ENCODE measurements at places on chromosomes 16 and 17. TPM values are rescaled to one million over a fixed set of nuclear protein-coding genes. Genes with fewer than 3 reads are reported as not detected.

- H3K27me3 ChIP-seq, result peaks cover 98% of the 10 kb centered on the region
- no peak for DNase-seq
- H3K4me1 ChIP-seq, result peaks cover 22% of the 10 kb centered on the region
- H3K36me3 ChIP-seq, result no peaks in the 10 kb centered on the region
- H3K27ac ChIP-seq, result no peak overlapping the region
Measured at GRCh38 chr17:49971848-49972485, 3.0 kb downstream of the DLX4 start.

GRCh38 chr16:5005916-5006315 lies 27.8 kb downstream of the NAGPA start:
- H3K27ac ChIP-seq, result no peak overlapping the region
- no peak for DNase-seq
- no peaks in the 10 kb centered on the region for H3K4me1 ChIP-seq
- H3K4me3 ChIP-seq, result no peak overlapping the region
- H3K36me3 ChIP-seq, result no peaks in the 10 kb centered on the region

- DNase-seq, result no peak
- no peak overlapping the region for H3K4me3 ChIP-seq
- no peaks in the 10 kb centered on the region for H3K27me3 ChIP-seq
- H3K36me3 ChIP-seq, result no peaks in the 10 kb centered on the region
- no peak overlapping the region for H3K27ac ChIP-seq
- no peaks in the 10 kb centered on the region for H3K4me1 ChIP-seq
Measured at GRCh38 chr17:57685499-57686132, 59.5 kb downstream of the CCDC182 start.

DNA sequence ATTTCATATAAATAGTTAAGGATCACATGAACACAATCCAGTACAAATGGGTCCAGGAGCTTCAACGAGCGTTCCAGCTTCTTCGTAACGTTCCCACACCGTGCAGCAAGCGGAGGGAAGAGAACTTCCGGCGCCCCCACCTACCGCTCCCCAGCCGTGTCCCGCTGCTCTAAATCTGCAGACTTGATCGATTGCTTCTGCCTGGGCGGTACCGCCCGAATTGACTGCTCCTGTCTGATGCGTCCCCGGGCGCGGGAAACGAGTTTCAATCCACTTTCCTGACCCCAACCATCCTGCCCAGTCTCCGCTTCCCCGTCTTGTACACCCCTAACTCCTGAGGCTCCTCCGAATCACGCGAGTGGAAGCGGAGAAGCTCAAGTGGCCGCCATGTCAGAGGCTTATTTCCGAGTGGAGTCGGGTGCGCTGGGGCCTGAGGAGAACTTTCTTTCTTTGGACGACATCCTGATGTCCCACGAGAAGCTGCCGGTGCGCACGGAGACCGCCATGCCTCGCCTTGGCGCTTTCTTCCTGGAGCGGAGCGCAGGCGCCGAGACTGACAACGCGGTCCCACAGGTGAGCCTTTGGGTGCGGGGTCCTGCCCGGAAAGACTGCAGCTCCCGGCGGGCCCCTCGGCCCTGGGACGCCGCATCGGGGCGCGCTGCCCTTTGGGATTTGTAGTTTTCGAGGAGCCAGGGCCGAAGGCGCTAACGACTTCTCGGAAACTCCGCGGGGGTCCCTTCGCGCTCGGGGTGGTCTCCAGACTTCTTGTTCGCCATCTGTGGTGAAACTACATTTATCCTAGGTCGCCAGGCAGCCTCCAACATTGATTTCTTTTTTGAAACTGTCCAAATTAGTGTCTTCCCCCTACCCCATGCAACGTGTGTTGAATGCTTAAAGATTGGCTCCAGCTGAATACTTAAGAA lies at the start of gene GINS3:
Gene GINS3 (plus strand): TSS at position 257 of the 923 bp plus-strand sequence. CDS start 131 bp downstream, at position 388.
- peak within 1 kb of the TSS; percentile 84 for H3K27ac ChIP-seq
- no peaks in the 10 kb centered on the region for H3K36me3 ChIP-seq
- H3K4me1 ChIP-seq, result peaks cover 19% of the 10 kb centered on the region
- peaks cover 4% of the 10 kb centered on the region for H3K27me3 ChIP-seq
- peak; percentile 95 for DNase-seq

DNA sequence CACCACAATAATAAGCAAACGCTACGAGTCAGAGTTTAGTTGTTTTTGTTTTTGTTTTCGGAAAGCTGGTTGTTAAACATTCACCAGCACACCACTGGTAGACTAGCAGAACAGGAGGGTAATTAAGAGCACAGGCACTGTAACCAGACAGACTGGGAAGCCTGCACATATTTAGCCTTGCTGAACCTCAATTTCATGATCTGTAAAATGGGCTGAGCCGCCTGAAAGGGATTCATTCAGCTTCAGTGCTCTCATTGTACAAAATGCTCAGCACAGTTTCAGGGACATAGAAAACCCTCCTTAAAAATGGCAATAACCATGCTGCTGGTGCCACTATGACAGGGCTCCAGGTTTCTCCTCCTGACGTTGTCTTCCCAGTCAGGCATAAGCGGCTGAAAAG lies 66.4 kb downstream of the TMEM114 start:
- no peaks in the 10 kb centered on the region for H3K36me3 ChIP-seq
- no peaks in the 10 kb centered on the region for H3K4me1 ChIP-seq
- DNase-seq, result no peak
- H3K4me3 ChIP-seq, result no peak overlapping the region
- no peak overlapping the region for H3K27ac ChIP-seq

- no peak overlapping the region for H3K4me3 ChIP-seq
- peak overlapping the region; percentile 41 for H3K27ac ChIP-seq
- H3K4me1 ChIP-seq, result no peaks in the 10 kb centered on the region
- H3K27me3 ChIP-seq, result no peaks in the 10 kb centered on the region
- no peaks in the 10 kb centered on the region for H3K36me3 ChIP-seq
- no peak for DNase-seq
Measured at GRCh38 chr16:57690782-57691471, 3.7 kb upstream of the DRC7 start.

DNA sequence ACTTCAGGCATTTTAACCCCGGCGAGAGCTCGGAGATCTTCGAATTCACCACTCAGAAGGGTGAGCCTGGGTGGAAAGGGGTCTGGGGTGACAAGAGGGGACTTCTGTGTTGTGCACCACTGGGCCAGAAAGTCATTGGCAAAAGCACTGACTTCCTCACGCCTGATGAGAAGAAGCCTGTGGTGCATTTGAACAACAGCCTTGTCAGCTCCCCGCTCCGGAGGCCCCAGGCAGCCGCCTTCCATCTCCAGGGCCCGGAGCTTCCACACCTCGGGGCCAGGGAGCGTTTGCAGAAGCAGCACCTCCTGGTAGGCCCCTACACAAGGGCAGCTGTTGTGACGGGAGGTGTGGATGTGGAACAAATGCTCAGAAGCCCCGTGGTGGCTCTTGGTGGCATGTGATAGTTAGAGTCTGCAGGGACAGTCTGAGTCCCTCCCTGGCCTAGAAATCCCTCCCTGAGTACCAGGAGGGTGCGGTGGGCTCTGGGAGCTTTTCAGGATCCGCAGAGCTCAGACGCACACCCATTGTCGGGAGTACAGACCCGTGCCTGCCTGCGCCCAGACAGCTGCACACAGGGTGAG lies 9.7 kb downstream of the CACNG1 start:
- H3K27ac ChIP-seq, result no peak overlapping the region
- DNase-seq, result no peak
- no peak overlapping the region for H3K4me3 ChIP-seq
- H3K36me3 ChIP-seq, result no peaks in the 10 kb centered on the region

DNA sequence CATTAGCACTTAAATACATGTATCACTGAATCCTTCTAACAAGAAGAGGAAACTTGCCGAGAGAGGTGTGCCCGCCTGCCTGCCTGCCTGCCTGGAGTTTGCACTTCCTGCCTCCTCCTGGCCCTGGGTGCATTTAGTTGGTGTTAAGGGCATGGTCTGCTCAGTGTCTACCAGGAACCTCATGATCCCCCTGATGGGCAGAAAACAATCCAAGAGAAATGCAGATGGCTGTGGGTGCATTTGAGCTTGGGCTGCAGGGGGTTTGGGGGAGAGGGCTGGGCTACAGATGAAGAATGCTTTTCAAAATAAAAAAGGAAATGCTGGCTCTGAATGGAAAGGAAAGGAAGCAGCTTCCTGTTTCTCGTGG lies 10.1 kb downstream of the KSR1 start:
- no peak for DNase-seq
- no peaks in the 10 kb centered on the region for H3K4me1 ChIP-seq
- H3K27ac ChIP-seq, result no peak overlapping the region
- H3K27me3 ChIP-seq, result no peaks in the 10 kb centered on the region

GRCh38 chr17:44782326-44782850 lies 23.6 kb downstream of the ADAM11 start:
- no peaks in the 10 kb centered on the region for H3K36me3 ChIP-seq
- peak overlapping the region; percentile 76 for H3K27ac ChIP-seq
- H3K4me3 ChIP-seq, result peak overlapping the region; percentile 34
- DNase-seq, result no peak

GRCh38 chr17:1946021-1946932 lies 78.9 kb downstream of the RTN4RL1 start:
- no peaks in the 10 kb centered on the region for H3K27me3 ChIP-seq
- no peak for DNase-seq
- no peak overlapping the region for H3K4me3 ChIP-seq
- no peaks in the 10 kb centered on the region for H3K36me3 ChIP-seq
- no peak overlapping the region for H3K27ac ChIP-seq

- H3K4me3 ChIP-seq, result no peak overlapping the region
- H3K36me3 ChIP-seq, result no peaks in the 10 kb centered on the region
- H3K27me3 ChIP-seq, result peaks cover 12% of the 10 kb centered on the region
- DNase-seq, result no peak
- no peak overlapping the region for H3K27ac ChIP-seq
- no peaks in the 10 kb centered on the region for H3K4me1 ChIP-seq
Measured at GRCh38 chr17:6306820-6307219, 128.1 kb downstream of the AIPL1 start.

- H3K27me3 ChIP-seq, result no peaks in the 10 kb centered on the region
- H3K4me3 ChIP-seq, result no peak overlapping the region
- no peaks in the 10 kb centered on the region for H3K36me3 ChIP-seq
- H3K27ac ChIP-seq, result no peak overlapping the region
Measured at GRCh38 chr17:75295201-75296158, 6.2 kb upstream of the SLC25A19 start.

DNA sequence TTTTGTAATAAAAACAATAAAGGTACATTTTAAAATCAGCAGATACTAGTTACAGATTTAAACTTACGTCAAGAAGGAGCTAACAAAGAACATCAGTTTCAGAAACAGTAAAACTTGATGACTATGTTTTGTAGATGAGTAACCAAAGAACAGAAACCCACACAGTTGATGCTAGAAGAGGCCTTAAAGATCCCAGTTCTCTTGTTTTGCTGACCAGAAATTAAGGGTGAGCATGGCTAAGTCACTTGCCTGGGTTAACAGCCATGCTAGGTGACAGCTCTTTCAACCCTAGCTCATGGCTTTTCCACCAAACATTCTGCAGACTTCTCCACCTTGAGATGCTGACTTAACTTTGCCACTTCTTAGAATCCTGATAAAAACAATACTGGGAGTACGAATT lies 26.4 kb downstream of the STX8 start:
- no peak for DNase-seq
- H3K27me3 ChIP-seq, result no peaks in the 10 kb centered on the region
- no peak overlapping the region for H3K27ac ChIP-seq
- H3K4me3 ChIP-seq, result no peak overlapping the region
- no peaks in the 10 kb centered on the region for H3K36me3 ChIP-seq

DNA sequence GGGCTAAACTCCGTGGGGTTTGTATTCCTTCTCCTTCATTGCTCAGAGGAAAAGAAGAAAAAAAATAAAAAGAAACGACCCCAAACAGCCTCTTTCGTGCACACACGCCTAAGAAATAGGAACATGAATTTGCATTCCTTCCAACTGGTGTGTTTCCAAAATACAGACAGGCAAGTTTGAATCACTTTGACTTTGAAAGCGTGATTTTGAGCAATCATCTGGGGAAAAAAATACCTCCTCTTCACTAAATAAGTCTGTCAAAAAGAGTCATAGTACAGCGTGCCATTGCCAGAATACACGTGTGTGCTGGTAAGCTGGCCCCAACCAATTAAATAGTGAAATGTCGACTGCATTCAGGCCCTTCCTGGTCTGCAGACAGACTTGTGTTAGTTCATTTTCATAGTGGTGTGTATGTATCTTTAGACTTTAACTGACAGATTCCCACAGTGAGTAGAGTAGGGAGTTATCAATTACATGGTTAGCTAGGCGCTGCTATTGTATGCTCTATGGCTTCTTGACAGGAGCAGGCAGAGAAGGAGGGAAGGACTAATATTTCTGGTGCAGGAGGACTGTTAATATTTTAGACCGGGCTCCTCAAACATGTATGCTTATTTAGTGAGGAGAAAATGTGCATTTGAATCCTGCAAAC lies 618.3 kb downstream of the MAF start:
- H3K27me3 ChIP-seq, result no peaks in the 10 kb centered on the region
- H3K27ac ChIP-seq, result no peak overlapping the region
- no peak for DNase-seq
- no peak overlapping the region for H3K4me3 ChIP-seq
- H3K4me1 ChIP-seq, result no peaks in the 10 kb centered on the region
- no peaks in the 10 kb centered on the region for H3K36me3 ChIP-seq

GRCh38 chr16:64696866-64697265 lies 425.0 kb downstream of the CDH11 start:
- H3K4me1 ChIP-seq, result no peaks in the 10 kb centered on the region
- H3K27ac ChIP-seq, result no peak overlapping the region
- no peaks in the 10 kb centered on the region for H3K36me3 ChIP-seq
- DNase-seq, result no peak
- H3K27me3 ChIP-seq, result no peaks in the 10 kb centered on the region

- no peak for DNase-seq
- H3K27me3 ChIP-seq, result no peaks in the 10 kb centered on the region
- H3K36me3 ChIP-seq, result no peaks in the 10 kb centered on the region
- H3K4me3 ChIP-seq, result no peak overlapping the region
- peaks cover 14% of the 10 kb centered on the region for H3K4me1 ChIP-seq
- peak overlapping the region; percentile 61 for H3K27ac ChIP-seq
Measured at GRCh38 chr17:34177642-34178041, 77.4 kb upstream of the CCL2 start.

GRCh38 chr16:25542306-25542705 lies 149.5 kb upstream of the HS3ST4 start:
- no peaks in the 10 kb centered on the region for H3K27me3 ChIP-seq
- no peaks in the 10 kb centered on the region for H3K36me3 ChIP-seq
- H3K27ac ChIP-seq, result no peak overlapping the region
- no peak overlapping the region for H3K4me3 ChIP-seq

- H3K4me1 ChIP-seq, result no peaks in the 10 kb centered on the region
- no peak for DNase-seq
- no peak overlapping the region for H3K27ac ChIP-seq
- no peaks in the 10 kb centered on the region for H3K36me3 ChIP-seq
- no peak overlapping the region for H3K4me3 ChIP-seq
- H3K27me3 ChIP-seq, result no peaks in the 10 kb centered on the region
Measured at GRCh38 chr17:72763981-72764380, 328.5 kb downstream of the SLC39A11 start.

- H3K4me3 ChIP-seq, result no peak overlapping the region
- H3K4me1 ChIP-seq, result no peaks in the 10 kb centered on the region
- H3K27me3 ChIP-seq, result no peaks in the 10 kb centered on the region
- H3K27ac ChIP-seq, result no peak overlapping the region
- peaks cover 17% of the 10 kb centered on the region for H3K36me3 ChIP-seq
- no peak for DNase-seq
Measured at GRCh38 chr16:27642756-27643155, 92.8 kb downstream of the KATNIP start.

DNAAF1 gene
- total RNA-seq, result not detected

KCTD11 gene
- total RNA-seq, result 8.5 TPM

ERBB2 gene
- total RNA-seq, result 68.0 TPM

WSCD1 gene
- total RNA-seq, result 7.8 TPM

KRT12 gene
- total RNA-seq, result not detected

PRKCB gene
- 0.87 TPM for total RNA-seq

CCL1 gene
- not detected for total RNA-seq

MARCHF10 gene
- total RNA-seq, result not detected

Data from heart right ventricle (tissue), 16 donors.